Occipital lobe (tissue), 3 donors: ENCODE measurements at places on chromosomes 7 and 10.

- no peak for DNase-seq
These were observed 86.3 kb upstream of the FAM171A1 start for GRCh38 chr10:15457382-15457781.

DNA sequence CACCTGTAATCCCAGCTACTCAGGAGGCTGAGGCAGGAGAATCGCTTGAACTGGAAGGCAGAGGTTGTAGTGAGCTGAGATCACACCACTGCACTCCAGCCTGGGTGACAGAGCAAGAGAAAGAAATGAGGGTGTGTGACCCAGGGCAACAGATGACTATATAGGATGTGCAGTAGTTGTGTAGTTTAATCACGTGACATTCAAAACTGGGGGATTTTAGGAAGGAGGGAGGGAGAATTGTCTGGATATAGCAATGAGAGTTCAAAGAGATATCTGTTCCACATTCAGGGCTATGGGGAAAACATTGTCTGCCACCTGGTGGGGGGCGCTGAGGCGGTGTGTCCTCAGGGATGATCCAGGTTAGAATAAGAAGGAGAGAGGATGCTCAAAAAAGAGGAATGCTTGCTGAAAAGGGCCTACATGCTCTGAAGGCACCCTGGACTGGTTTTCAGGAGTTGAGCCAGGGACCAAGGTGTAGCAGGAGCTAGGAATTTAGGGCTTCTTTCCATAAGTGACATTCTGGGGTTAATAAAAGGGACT, 7.8 kb upstream of the ZYX start:
- no peak for DNase-seq

DNA sequence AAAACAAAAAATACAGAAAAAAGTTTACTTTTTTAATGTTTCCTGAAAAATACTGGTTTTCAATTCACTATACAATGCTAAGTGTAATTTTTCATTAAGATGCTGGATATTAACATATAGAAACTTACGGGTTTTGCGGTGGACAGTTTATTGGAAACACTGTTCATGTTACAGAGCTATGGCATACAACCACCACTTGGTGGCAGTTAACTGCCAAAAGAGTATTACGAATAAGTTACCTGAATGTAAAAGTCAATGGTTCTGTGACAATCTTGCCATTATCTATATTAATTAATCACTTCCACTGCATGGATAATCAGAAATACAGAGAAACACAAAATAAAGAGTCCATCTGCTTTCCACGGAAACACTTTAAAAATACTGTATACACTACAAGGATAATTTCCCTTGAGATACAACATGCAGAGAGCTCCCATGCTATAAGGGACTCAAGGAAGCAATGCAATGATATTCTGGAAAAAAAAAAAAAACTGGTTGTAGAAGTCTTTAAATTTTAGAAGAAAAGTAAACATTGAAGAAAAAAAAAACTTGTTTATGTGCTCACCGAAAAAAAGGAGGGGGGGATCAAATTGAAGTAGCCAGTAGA, 97.0 kb downstream of the TPK1 start:
- DNase-seq: no peak

DNA sequence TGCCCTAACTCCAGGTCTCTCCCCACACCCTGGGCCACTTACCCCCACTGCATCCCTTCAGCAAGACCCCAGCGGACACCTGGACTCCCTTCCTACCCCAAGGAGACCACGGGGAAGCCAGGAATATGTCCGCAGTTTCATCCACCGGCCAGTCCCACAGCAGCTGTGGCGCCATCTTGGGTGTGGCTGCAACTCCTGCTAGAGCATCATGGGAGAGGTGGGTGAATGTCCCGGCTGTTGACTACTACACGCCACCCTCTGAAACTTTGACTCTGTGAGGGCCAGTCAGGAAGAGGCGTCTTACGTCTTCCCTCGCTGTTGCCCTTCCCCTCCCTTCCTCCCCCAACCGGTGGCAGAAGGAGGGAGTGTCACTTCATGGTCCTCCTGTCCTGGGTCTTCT, 238.3 kb upstream of the RNF32 start:
- no peak for DNase-seq

GRCh38 chr10:103669944-103670343, 176.4 kb downstream of the NEURL1 start:
- DNase-seq: no peak

DNA sequence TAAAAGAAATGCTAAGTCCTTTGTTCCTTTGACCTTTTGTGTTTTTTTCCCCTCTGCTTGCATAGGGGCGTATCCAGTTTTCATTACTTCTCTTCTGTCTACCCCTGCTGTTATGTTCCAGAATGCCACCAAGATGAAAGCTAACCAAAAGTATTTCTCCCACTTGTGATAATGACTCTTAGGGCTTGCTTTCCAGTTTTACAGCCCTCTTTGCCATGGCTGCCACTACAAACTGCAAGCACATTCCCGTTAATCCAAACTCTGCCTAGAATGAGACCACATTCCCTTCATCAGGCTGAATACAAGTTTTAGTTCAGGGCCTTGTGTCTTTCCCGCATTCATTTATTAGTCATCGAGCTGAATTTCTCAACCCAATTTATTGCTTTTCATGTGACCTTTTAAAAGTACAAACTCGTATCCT, 23.6 kb upstream of the CD36 start:
- DNase-seq: no peak

GRCh38 chr10:55203874-55204273, 402.8 kb upstream of the PCDH15 start:
- DNase-seq: no peak

GRCh38 chr10:132465889-132466519, 69.0 kb downstream of the PWWP2B start:
- DNase-seq: no peak

GRCh38 chr7:99790407-99790806, 6.4 kb upstream of the CYP3A4 start:
- DNase-seq: no peak

DNA sequence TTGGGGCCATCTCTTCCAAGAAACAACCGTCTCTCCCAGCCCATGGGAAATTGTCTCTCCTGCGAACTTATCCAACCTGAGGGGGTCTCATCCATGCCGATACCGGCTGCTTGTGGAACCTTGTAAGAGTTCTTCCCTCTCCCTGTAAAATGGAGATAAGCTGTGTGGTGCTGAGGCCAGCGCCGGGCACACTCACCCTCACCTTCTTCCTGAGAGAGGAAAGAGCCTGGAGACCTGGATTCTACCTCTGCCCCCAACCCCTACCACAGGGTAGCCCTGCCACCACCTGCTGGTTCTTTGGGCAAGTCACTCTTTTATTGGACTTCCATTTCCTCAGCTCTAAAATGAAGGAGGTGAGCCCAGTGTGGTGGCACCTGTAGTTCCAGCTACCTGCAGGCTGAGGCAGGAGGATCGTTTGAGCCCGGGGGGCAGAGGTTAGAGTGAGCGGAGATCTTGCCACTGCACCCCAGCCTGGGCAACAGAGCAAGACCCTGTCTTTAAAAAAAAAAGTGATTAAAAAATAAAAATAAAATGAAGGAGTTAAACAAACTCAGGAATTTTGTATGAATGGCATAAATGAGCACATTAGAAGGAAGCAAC, 38.4 kb upstream of the PSAP start:
- DNase-seq: no peak

DNA sequence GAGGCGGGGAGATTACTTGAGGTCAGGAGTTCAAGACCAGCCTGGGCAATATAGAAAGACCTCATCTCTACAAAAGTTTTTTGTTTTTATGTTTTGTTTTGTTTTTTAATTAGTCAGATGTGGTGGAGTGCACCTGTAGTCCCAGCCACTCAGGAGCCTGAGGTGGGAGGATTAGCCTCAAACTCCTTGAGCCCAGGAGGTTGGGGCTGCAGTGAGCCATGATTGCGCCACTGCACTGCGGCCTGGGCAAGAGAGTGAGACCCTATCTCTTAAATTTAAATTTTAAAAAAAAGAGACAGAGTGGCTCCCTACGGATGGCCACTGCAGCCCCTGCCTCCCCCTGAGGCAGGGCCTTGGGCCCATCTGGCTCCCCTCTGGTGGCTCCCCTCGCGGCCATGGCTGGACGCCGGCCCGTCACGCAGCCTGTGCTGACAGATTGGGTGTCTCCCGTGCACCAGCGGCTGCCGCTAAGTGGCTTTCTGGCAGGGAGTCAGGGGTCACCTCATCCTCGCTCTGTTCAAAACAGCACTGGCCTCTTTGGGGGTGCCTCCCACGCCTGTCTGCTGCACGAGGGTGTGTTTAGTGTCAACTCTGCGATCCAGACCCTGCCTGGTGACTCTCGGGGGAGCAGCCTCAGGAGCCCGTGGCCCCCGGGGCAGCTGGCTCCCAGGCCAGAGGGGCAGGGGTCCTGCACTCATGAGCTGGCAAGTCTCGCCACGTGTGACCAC, 44.4 kb upstream of the ELN start:
- no peak for DNase-seq

GRCh38 chr7:8134089-8134733, 127.8 kb downstream of the ICA1 start:
- no peak for DNase-seq

DNA sequence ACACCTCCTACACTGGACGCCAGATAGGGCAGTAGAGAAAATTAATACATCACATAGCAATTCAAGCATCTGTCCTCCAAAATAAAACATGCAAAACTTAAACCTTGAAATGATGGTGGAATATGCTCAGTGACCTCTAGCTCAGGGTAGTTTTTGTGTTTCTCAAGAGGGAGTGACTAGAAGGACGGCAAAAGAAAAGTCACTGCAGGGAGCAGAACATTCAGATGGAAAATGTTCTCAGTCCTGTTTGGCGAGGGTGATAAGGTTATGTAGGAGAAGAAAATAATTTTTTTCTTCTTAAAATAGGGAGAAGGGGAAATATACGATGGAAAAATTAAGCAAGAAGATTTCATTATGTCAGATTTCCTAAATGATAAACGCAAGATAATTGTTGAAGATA, 50.9 kb downstream of the APBB1IP start:
- no peak for DNase-seq

GRCh38 chr7:136009488-136010079, 32.4 kb upstream of the MTPN start:
- DNase-seq: no peak

- DNase-seq: no peak
These were observed 327 bp upstream of the FIS1 start for GRCh38 chr7:101245147-101245668.
